Upper lobe of right lung (tissue), 1 donor: ENCODE measurements at places on chromosomes 2 and 18. TPM values are rescaled to one million over a fixed set of nuclear protein-coding genes. Genes with fewer than 3 reads are reported as not detected.

Gene ARHGEF4
- total RNA-seq = 11.1 TPM

DNA sequence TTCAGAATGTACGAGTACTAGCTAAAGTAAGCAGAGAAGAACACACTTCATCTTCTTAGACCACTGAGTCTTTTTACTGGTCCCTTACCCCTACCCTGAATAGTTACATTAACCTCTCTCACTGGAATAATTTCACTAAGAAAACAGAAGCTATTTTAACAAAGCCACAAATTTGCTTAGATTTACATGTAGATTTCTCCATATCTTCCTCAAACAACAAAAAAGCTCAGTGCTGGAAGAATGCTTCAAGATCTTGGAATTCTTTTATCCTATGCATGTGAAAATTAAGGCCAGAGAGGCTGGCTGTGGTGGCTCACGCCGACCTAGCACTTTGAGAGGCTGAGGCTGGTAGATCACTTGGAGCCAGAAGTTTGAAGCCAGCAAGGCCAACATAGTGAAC is 35.2 kb downstream of the MOGAT1 start:
- no peak for DNase-seq

- no peak for DNase-seq
These were observed 10.8 kb upstream of the ERMN start for GRCh38 chr2:157336137-157337010.

DNA sequence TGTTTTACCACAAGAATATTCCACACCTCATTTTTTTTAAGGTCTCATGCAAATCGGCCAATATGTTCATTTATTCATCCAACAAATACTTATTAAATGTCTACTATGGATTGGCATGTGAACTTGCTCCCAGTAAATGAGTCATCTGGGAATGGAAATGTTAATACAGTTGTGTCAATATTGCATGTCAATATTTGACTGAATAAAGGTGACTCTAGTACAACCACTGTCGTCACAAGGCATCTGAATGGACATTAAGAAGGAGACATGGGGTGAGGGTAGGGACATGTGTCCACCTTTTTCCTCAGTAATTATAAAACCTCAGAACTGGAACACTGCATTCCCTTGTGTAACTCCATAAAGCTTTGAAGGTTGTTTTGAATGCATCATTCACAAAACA is 365.4 kb downstream of the ADCYAP1 start:
- no peak for DNase-seq

Gene CABLES1
- 39.5 TPM for total RNA-seq

DNA sequence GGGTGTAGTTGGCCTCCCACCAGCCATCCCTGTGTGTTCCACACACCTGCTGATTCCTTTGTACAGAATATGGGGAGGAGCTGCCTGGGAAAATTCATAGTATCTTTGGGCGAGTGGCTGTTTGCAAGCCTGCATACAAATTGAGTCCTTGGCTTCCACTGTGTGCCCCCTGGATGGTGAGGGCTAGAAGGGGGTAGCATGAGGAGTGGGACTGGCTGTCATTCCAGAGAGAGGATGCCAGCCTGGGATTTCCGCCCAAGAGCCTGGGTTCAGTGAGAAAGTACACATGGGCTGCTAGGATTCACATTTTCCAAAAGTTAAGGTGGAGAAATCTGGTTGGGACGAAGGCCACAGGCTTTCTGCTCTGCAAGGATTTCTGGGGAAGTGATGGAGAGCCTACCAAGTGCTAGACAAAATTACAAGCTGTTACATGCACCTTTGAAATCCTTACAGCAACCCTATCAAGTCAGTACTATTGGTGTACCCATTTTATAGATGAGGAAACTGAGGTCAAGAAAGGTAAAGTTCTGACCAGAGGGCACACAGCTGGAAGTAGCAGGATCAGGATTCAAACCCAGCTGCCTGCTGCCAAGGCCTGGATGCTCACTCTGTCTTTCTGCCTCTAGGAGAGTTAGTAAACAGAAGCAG is 606 bp upstream of the TOGARAM2 start:
- DNase-seq = no peak
